ENCODE measurements at places on chromosomes 3 and 15. TPM values are rescaled to one million over a fixed set of nuclear protein-coding genes. Genes with fewer than 3 reads are reported as not detected.

The PCLAF gene
- 65.7 TPM for total RNA-seq

The PTX3 gene
- total RNA-seq: 1.4 TPM

The ZNF385D gene
- 11.2 TPM for total RNA-seq

The HES1 gene
- 12.2 TPM for total RNA-seq

The ATP8B4 gene
- total RNA-seq: 0.24 TPM

The CHRM5 gene
- total RNA-seq: not detected

The P2RY14 gene
- total RNA-seq: not detected

The AGBL1 gene
- not detected for total RNA-seq

The FAM131A gene
- 15.4 TPM for total RNA-seq

The KBTBD13 gene
- not detected for total RNA-seq

The SLC9C1 gene
- 0.24 TPM for total RNA-seq

The CD96 gene
- not detected for total RNA-seq

The VGLL3 gene
- total RNA-seq: 13.4 TPM

The MRPS22 gene
- total RNA-seq: 45.8 TPM

The RBP2 gene
- total RNA-seq: not detected

The PLA2G4E gene
- total RNA-seq: not detected

The CLDN16 gene
- total RNA-seq: not detected

The IQCF5 gene
- not detected for total RNA-seq

The XYLB gene
- total RNA-seq: 5.3 TPM

The KLHL40 gene
- not detected for total RNA-seq

The CCDC14 gene
- total RNA-seq: 55.2 TPM

The SLC25A20 gene
- 3.8 TPM for total RNA-seq

The SERPINI2 gene
- 0.25 TPM for total RNA-seq

The GALNT15 gene
- not detected for total RNA-seq

The MKRN3 gene
- total RNA-seq: not detected

The PIF1 gene
- 136 TPM for total RNA-seq

The DUOXA2 gene
- total RNA-seq: not detected

The GRM7 gene
- 0.24 TPM for total RNA-seq

The TRIM42 gene
- not detected for total RNA-seq

The TSEN2 gene
- 22.4 TPM for total RNA-seq

The STIMATE gene
- total RNA-seq: 22.1 TPM

The ZMYND10 gene
- total RNA-seq: 0.54 TPM

The CYP8B1 gene
- not detected for total RNA-seq

The ST8SIA2 gene
- total RNA-seq: 3.2 TPM

The GOLGA8H gene
- total RNA-seq: 0.71 TPM

The WDR93 gene
- not detected for total RNA-seq

The SNTN gene
- total RNA-seq: not detected

The MASP1 gene
- total RNA-seq: 3.2 TPM

The VWA5B2 gene
- 0.50 TPM for total RNA-seq

The FAM98B gene
- 44.6 TPM for total RNA-seq

The MEGF11 gene
- 3.5 TPM for total RNA-seq

The SPESP1 gene
- not detected for total RNA-seq

The GOLGA8J gene
- total RNA-seq: not detected
